NCI-H1417 (cell line): ENCODE measurements at places on chromosomes 11 and 22.

DNA sequence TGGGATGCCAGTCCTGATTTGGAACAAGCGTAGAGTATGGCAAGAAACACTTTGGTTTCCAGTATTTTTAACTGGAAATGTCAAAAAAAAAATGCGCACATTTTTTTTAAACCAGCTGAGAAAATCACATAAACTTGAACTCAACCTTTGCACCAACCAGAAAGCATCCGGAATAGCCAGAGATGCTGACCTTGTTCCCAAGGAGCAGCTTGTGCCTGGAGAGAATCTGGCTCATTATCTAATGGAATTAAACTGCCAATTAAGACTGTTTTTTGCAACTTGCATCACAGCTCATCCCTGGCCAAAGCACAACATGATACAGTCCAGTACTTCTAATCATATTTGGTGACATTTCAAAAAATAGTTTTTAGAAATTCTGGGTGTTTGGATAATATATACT, 8.4 kb upstream of the ETS1 start:
- DNase-seq: no peak

GRCh38 chr11:8631395-8632118, 37.5 kb upstream of the STK33 start:
- DNase-seq: no peak

DNA sequence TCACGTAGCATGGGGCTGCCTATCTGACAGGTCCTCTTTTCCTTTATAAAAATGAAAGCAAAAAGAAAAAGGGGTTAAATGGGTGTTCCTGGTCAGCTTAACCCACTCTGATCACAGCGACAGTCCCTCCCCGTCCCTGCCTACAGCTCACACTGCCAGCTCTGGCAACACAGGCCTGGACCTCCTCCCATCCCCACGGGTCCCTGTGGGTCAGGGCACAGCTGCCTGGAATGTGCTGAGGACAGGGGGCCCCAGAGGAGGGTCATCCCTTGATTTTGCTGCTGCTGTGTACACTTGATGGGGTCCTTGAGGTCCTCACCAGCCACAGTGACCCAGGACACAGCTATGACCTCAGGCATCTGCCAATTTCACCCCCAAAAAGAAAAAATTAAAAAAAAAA, 29.6 kb upstream of the CYP2D6 start:
- no peak for DNase-seq

DNA sequence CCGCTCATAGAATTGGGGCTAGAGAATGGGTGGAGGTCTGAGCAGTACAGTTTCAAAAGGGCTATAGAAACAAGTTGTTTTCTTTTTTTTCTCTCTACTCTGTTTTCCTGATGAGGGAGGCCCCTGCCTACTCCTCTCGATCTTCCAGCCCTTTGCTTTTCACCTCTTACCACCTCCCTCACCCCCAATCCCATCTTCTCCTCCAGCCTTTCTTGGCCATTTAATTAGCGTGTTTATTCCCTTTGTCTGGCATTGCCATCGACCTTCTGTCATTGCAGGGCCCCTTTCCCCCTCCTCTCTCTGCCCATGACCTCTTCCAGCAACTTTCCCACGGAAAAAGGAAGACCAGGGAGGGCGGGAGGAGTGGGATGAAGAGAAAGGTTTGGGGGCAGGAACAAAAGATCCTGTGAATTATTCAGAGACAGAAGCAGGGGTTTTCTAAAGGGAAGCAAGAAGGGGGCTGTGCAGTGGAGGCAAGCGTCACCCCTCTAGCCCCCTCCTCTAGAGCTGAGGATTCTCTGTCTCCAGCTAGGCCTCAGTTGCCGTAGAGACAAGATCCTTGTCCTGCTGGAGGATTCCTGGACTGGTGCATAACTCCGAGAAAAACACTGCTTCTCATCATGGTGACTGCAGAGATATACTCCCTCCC, 12.9 kb downstream of the DTX4 start:
- no peak for DNase-seq

DNA sequence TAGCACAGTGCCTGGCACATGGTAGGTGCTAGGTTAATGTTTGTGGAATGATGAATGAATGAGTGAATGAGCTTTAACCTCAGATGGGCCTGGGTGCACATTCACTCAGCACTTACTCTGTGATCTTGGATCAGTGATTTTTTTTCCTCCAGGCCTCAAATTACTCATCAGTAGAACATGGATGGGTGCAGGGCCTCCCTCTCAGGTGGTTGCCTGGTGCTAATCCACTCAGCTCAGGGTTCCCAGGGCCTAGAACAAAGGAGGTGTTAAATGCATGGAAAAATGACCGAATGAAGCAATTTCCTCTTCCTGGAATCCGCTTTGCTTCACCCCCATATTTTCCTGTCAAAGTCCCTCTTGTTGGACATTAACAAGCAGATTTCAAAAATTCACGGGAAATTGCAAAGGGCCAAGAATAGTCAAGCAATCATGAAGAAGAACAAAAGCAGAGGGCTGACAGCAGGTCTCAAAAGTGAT, 93.5 kb downstream of the MYEOV start:
- DNase-seq: no peak

GRCh38 chr11:85783758-85784157, 27.2 kb downstream of the SYTL2 start:
- no peak for DNase-seq

GRCh38 chr11:111871693-111872161, 346 bp upstream of the ALG9 start:
- no peak for DNase-seq

GRCh38 chr11:120326228-120326627, 1.1 kb downstream of the TLCD5 start:
- DNase-seq: no peak

- no peak for DNase-seq
These were observed 83.9 kb downstream of the ETS1 start for GRCh38 chr11:128503245-128503991.

GRCh38 chr11:8717876-8718753, 35.5 kb downstream of the RPL27A start:
- DNase-seq: no peak
